ENCODE measurements at places on chromosomes 16 and 17. TPM values are rescaled to one million over a fixed set of nuclear protein-coding genes. Genes with fewer than 3 reads are reported as not detected.
A peak's percentile ranks its signal among the peaks of the same experiment; 100 is the strongest.

GRCh38 chr17:7352503-7352889 is 534 bp downstream of the KCTD11 start:
- DNase-seq: no peak
- no peaks in the 10 kb centered on the region for H3K27me3 ChIP-seq
- peak overlapping the region; percentile 100 for H3K27ac ChIP-seq
- H3K4me1 ChIP-seq: peaks cover 48% of the 10 kb centered on the region
- peak overlapping the region; percentile 98 for H3K4me3 ChIP-seq

GRCh38 chr16:67504031-67505021 is 21.0 kb upstream of the AGRP start:
- peak; percentile 72 for DNase-seq
- H3K36me3 ChIP-seq: no peaks in the 10 kb centered on the region
- no peaks in the 10 kb centered on the region for H3K4me1 ChIP-seq

- no peaks in the 10 kb centered on the region for H3K27me3 ChIP-seq
- H3K36me3 ChIP-seq: no peaks in the 10 kb centered on the region
- peaks cover 30% of the 10 kb centered on the region for H3K4me1 ChIP-seq
- peak overlapping the region; percentile 72 for H3K27ac ChIP-seq
- DNase-seq: no peak
These were observed 8.9 kb upstream of the SEC14L1 start for GRCh38 chr17:77131904-77132303.

DNA sequence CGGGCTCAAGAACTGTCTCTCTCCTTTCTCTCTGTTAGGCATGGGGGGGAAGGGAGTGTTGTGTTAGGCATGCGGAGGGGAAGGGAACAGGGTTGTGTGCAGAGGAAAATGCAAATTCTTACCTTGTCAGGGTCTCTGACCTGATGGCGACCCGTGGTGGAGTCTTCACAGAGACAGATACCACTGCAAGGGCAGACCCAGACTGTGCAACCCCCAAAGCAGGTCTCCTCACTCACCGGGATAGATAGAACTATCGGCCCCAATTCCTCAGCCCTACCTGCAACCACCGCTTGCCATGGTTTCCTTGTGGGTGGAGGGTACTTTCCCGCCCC is 9.6 kb upstream of the MPP2 start:
- no peak overlapping the region for H3K27ac ChIP-seq
- DNase-seq: no peak
- H3K4me1 ChIP-seq: no peaks in the 10 kb centered on the region
- H3K36me3 ChIP-seq: no peaks in the 10 kb centered on the region
- no peaks in the 10 kb centered on the region for H3K27me3 ChIP-seq

- no peaks in the 10 kb centered on the region for H3K27me3 ChIP-seq
- H3K27ac ChIP-seq: no peak overlapping the region
- H3K4me1 ChIP-seq: no peaks in the 10 kb centered on the region
- DNase-seq: no peak
These were observed 69.1 kb upstream of the AXIN2 start for GRCh38 chr17:65630502-65630901.

- DNase-seq: no peak
- no peak overlapping the region for H3K4me3 ChIP-seq
- peak overlapping the region; percentile 54 for H3K27ac ChIP-seq
These were observed 16.1 kb downstream of the AMFR start for GRCh38 chr16:56409195-56409594.

GRCh38 chr16:29784901-29785500 is 5.5 kb upstream of the KIF22 start:
- H3K36me3 ChIP-seq: no peaks in the 10 kb centered on the region
- H3K4me1 ChIP-seq: peaks cover 11% of the 10 kb centered on the region
- H3K27ac ChIP-seq: no peak overlapping the region
- no peaks in the 10 kb centered on the region for H3K27me3 ChIP-seq
- DNase-seq: peak; percentile 80
- peak overlapping the region; percentile 57 for H3K4me3 ChIP-seq

DNA sequence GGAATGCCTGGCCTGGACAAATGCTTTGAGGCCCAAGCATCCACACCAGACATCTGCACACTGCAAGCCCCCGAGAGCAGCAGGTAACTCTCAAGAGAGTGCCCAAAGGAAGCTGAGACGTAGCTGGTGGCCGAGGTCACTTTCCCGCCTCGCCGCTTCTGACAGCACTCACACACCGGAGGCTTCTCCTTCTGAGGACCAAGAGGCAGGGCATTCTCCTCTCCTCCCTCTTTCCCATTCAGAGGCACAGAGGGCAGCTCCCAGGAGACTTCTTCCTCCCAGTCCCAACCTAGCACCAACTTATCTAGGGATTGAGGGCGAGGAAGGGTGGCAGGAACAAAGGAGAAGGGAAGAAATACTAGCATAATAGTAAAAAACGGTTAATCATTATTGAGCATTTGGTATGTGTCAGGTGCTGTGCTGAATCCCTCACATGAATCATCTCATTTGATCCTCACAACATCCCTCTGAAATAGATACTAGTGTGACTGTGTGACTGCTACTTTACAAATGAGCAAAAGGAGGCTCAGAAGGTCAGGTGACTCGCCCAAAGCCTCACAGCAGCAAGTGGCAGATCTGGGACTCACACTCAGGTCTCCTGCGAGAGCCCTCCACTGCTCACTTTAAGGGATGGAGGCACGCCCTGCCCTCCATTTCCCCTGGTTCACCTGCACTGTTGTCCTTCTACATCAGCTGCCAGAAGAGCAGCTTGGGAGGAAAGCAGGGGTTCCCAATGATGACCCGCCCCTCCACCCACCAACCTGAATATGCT is 41.8 kb downstream of the MYO18A start:
- H3K4me1 ChIP-seq: peaks cover 69% of the 10 kb centered on the region
- H3K27me3 ChIP-seq: no peaks in the 10 kb centered on the region
- H3K36me3 ChIP-seq: no peaks in the 10 kb centered on the region

- no peak overlapping the region for H3K27ac ChIP-seq
- no peak overlapping the region for H3K4me3 ChIP-seq
- H3K27me3 ChIP-seq: no peaks in the 10 kb centered on the region
- no peak for DNase-seq
These were observed 304.7 kb downstream of the ZFHX3 start for GRCh38 chr16:72743011-72743761.

DNA sequence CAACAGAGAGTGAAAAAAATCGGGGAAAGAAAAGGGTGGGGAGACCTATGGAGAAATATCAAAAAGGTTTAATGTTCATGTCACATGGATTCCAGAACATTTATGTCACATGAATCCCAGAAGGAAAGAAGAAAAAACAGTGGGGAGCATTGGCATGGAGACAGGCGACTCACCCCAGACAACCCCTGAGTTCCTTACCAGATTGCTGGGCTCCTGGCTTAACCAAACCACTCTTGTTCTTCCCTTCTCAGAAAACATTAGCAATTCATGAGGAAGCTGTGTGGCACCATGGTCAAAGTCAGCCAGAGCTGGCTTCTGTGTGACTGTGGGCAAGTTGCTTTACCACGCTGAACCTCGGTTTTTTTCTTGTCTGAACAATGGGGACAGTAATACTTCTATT is 49.6 kb upstream of the CLEC19A start:
- H3K36me3 ChIP-seq: no peaks in the 10 kb centered on the region
- no peak overlapping the region for H3K4me3 ChIP-seq
- no peak overlapping the region for H3K27ac ChIP-seq
- H3K27me3 ChIP-seq: no peaks in the 10 kb centered on the region

DNA sequence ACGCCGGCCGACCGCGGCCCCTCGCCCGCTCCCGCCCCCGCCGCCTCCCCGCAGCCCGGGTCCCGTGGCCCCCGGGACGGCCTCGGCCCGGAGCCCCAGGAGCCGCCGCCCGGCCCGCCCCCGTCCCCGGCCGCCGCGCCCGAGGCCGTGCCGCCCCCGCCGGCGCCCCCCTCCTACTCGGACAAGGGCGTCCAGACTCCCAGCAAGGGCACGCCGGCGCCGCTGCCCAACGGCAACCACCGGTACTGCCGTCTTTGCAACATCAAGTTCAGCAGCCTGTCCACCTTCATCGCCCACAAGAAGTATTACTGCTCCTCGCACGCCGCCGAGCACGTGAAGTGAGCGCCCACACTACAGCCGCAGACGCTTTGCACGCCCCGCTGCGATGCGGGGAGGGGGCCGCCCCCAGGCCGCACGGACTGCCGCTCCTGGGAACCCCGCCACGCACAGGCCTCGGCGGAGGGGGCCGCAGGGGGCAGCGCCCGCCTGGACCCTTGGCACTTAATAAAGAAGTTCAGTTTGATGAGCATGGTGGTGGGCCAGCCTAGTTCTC is 35.5 kb upstream of the ZC3H18 start:
- peaks cover 5% of the 10 kb centered on the region for H3K27me3 ChIP-seq
- no peaks in the 10 kb centered on the region for H3K36me3 ChIP-seq
- H3K27ac ChIP-seq: peak overlapping the region; percentile 93
- H3K4me1 ChIP-seq: peaks cover 29% of the 10 kb centered on the region

DNA sequence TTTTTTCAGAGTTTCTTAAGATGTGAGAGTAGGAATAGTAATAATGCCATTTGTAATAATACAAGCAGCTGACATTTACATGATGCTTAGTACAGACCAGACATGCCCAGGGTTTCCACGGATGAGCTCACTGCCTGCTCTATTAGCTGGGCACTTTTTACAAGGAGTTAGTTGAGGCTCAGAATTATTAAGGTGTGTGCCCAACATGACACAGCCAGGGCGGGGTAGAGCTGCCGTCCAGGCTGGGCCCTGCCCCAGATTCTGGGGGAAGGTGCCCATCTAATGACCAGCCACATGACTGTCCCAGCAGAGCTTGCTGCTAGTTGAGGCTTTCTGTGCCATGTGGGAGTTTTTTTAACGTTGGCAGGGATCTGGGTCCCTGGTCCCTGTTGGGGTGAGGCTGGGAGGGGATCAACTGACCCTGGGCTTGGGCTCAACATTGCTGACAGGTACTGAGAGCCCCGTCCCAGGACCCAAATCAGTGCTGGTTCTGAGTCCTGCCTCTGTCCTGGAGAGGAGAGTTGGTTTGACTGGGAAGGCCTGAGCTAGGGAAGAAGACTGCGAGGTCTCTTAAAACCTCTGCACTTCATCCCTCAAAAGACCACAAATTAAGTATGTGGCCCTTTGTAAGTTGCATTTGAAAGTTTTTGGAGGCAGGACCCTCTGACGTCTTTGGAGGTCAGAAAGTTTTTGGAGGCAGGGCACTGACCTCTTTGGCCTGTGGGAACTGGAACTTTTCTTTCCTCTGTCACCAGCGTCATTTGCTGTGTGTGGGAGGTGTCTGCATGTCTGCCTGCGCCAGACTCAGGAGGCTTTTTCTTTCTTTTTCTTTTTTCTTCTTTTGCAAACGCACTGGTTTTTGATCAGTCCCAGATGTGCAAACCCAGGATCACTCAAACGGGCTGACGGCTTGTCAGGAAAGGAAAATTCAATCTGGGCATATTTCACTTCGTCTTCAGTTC is 2.2 kb downstream of the CRISPLD2 start:
- H3K36me3 ChIP-seq: no peaks in the 10 kb centered on the region
- peak overlapping the region; percentile 65 for H3K4me3 ChIP-seq
- H3K4me1 ChIP-seq: no peaks in the 10 kb centered on the region
- H3K27me3 ChIP-seq: peaks cover 42% of the 10 kb centered on the region
- peak; percentile 36 for DNase-seq

- no peak for DNase-seq
- no peak overlapping the region for H3K27ac ChIP-seq
- no peaks in the 10 kb centered on the region for H3K27me3 ChIP-seq
- H3K36me3 ChIP-seq: peaks cover 83% of the 10 kb centered on the region
- H3K4me3 ChIP-seq: peak overlapping the region; percentile 28
These were observed 18.0 kb downstream of the FAM234A start for GRCh38 chr16:252366-253337.

- H3K4me1 ChIP-seq: no peaks in the 10 kb centered on the region
- H3K27ac ChIP-seq: no peak overlapping the region
- no peak overlapping the region for H3K4me3 ChIP-seq
These were observed 1.6 kb upstream of the KRTAP2-4 start for GRCh38 chr17:41067281-41067680.

GRCh38 chr17:48679385-48680096 is 42.8 kb downstream of the PRAC1 start:
- H3K27ac ChIP-seq: no peak overlapping the region
- no peak overlapping the region for H3K4me3 ChIP-seq
- no peak for DNase-seq
- H3K36me3 ChIP-seq: no peaks in the 10 kb centered on the region

DNA sequence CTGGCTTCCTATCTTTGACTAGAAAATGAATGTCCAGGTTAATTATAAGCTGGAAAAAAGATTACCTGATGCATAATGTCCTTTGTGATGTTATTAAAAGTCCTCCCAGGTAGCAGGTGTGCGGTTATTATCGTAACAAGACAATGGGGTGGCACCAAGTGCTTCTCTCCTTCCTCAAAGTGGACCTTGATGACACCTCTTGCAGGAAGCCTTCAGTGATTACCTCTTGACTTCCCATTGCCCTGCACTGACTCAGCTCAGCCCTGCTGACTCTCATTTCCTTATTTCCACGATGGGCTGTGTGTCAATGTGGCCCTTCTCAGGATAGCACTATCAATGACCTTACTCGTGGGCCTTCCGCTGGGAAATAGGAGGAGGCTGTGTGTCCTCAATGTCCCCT is 477.4 kb upstream of the CCL2 start:
- H3K27ac ChIP-seq: no peak overlapping the region
- H3K4me1 ChIP-seq: no peaks in the 10 kb centered on the region
- no peaks in the 10 kb centered on the region for H3K27me3 ChIP-seq
- H3K36me3 ChIP-seq: no peaks in the 10 kb centered on the region
- DNase-seq: no peak

- H3K36me3 ChIP-seq: no peaks in the 10 kb centered on the region
- H3K4me3 ChIP-seq: peak overlapping the region; percentile 15
- peaks cover 75% of the 10 kb centered on the region for H3K4me1 ChIP-seq
- DNase-seq: no peak
These were observed 6.5 kb downstream of the NFATC3 start for GRCh38 chr16:68091380-68092261.

The SOST gene
- total RNA-seq: not detected

The SPATA22 gene
- total RNA-seq: not detected

The ALOX15B gene
- total RNA-seq: 0.32 TPM

The C16orf95 gene
- 6.6 TPM for total RNA-seq

The CES1 gene
- 2.6 TPM for total RNA-seq

The FA2H gene
- not detected for total RNA-seq

The TBC1D3G gene
- total RNA-seq: not detected

The ITGA2B gene
- 0.08 TPM for total RNA-seq

The TMIGD1 gene
- not detected for total RNA-seq

The MT1A gene
- total RNA-seq: 4.0 TPM

The HAS3 gene
- total RNA-seq: 1.1 TPM

The CACNG1 gene
- total RNA-seq: 36.9 TPM

The ACSM2A gene
- total RNA-seq: not detected

The CLN3 gene
- total RNA-seq: 15.3 TPM

The SOX9 gene
- total RNA-seq: 2.7 TPM

The MCRIP2 gene
- total RNA-seq: 80.2 TPM

The NDRG4 gene
- total RNA-seq: 2.5 TPM

The KIF1C gene
- total RNA-seq: 702 TPM

The SRSF2 gene
- total RNA-seq: 108 TPM

Data from psoas muscle (tissue), 8 donors.